ENCODE measurements at places on chromosomes 4 and X. TPM values are rescaled to one million over a fixed set of nuclear protein-coding genes. Genes with fewer than 3 reads are reported as not detected.

DNA sequence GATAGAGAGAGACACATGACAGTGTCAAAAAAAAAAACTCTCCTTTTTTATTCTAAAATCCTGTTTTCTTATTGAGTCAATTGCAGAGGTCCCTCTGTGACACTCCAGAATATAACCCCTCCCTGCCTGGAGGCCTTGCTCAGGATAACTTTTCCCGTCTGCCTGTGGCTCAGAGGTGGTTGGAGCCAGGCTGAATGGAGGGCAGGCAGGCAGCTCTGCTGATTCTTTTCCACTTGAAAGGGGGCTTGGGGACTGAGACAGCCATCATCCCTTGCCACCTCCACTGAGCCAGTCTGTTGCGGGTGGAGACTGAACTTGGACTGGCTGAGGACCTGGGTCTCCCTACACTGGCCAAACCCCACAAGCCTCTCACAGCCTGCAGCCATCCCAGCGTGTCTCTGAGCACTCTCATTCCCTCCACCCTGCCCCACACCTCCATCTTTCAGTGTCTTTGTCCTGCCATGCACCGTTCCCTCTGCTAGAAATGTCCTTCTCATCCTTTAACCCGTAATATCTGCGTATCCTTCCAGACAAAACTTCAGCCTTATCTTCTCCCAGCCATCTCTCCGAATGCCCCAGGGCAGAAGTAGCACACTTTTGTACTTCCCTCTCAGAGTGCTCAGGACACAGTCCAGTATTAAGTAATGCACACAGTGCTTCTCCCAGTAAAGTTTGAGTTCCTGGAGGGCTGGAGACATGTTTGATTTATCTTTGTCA lies 139.9 kb downstream of the CHIC2 start:
- no peaks in the 10 kb centered on the region for H3K4me1 ChIP-seq
- no peak for DNase-seq
- H3K36me3 ChIP-seq = no peaks in the 10 kb centered on the region
- no peak overlapping the region for H3K4me3 ChIP-seq

DNA sequence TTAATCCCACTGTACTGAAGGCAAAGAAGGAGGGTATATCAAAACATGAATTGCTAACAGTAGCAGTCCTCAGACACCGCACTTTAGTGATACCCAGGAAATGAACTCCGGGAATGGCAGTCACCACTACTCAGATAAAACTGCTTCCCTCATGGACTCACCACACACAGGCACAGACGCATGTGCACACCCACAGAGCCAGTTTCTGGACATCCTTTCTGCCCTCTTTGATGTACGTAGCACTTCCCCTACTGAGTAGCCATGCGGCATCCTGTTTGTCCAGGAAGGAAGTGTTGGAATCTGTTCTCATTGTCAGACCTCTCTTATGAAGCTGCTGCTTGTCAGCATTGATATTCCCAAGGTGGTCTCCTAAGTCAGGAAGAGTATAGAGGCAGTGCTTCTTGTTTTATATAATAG lies 95.7 kb downstream of the DCLK2 start:
- no peak overlapping the region for H3K4me3 ChIP-seq

GRCh38 chrX:12360383-12360782 lies 222.1 kb downstream of the FRMPD4 start:
- no peak overlapping the region for H3K27ac ChIP-seq
- no peaks in the 10 kb centered on the region for H3K27me3 ChIP-seq
- H3K4me3 ChIP-seq = no peak overlapping the region
- DNase-seq = no peak

- no peak overlapping the region for H3K27ac ChIP-seq
- H3K4me3 ChIP-seq = no peak overlapping the region
- H3K4me1 ChIP-seq = peaks cover 50% of the 10 kb centered on the region
- no peaks in the 10 kb centered on the region for H3K36me3 ChIP-seq
- no peaks in the 10 kb centered on the region for H3K27me3 ChIP-seq
Measured at GRCh38 chr4:128521156-128521555, 233.5 kb upstream of the PGRMC2 start.

GRCh38 chrX:94492541-94492940 lies 818.5 kb downstream of the FAM133A start:
- no peak overlapping the region for H3K4me3 ChIP-seq
- H3K36me3 ChIP-seq = no peaks in the 10 kb centered on the region
- H3K27me3 ChIP-seq = no peaks in the 10 kb centered on the region
- DNase-seq = no peak
- no peak overlapping the region for H3K27ac ChIP-seq
- no peaks in the 10 kb centered on the region for H3K4me1 ChIP-seq

GRCh38 chrX:43436517-43436916 lies 219.6 kb upstream of the MAOA start:
- H3K4me1 ChIP-seq = no peaks in the 10 kb centered on the region
- DNase-seq = no peak
- H3K36me3 ChIP-seq = no peaks in the 10 kb centered on the region
- H3K27me3 ChIP-seq = no peaks in the 10 kb centered on the region
- no peak overlapping the region for H3K4me3 ChIP-seq

DNA sequence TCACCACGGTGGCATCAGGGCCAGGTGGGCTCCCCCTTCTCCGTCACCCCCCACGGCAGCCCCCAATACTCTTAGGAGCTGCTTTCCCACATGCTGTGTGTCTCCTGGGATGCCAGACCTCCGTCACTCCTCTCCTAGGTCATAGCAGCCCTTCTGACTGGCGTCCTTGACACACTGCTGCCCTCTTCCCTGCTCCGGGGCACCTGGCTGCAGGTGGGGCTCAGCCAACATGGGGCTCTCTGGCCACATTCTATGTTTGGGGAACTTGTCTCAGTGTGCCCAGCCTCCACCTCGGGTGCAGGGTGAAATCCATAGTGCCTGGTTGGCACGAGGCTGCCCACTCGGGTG lies 13.8 kb downstream of the TMEM175 start:
- H3K27ac ChIP-seq = no peak overlapping the region
- no peak for DNase-seq
- no peaks in the 10 kb centered on the region for H3K36me3 ChIP-seq
- H3K27me3 ChIP-seq = no peaks in the 10 kb centered on the region
- no peak overlapping the region for H3K4me3 ChIP-seq
- H3K4me1 ChIP-seq = no peaks in the 10 kb centered on the region

DNA sequence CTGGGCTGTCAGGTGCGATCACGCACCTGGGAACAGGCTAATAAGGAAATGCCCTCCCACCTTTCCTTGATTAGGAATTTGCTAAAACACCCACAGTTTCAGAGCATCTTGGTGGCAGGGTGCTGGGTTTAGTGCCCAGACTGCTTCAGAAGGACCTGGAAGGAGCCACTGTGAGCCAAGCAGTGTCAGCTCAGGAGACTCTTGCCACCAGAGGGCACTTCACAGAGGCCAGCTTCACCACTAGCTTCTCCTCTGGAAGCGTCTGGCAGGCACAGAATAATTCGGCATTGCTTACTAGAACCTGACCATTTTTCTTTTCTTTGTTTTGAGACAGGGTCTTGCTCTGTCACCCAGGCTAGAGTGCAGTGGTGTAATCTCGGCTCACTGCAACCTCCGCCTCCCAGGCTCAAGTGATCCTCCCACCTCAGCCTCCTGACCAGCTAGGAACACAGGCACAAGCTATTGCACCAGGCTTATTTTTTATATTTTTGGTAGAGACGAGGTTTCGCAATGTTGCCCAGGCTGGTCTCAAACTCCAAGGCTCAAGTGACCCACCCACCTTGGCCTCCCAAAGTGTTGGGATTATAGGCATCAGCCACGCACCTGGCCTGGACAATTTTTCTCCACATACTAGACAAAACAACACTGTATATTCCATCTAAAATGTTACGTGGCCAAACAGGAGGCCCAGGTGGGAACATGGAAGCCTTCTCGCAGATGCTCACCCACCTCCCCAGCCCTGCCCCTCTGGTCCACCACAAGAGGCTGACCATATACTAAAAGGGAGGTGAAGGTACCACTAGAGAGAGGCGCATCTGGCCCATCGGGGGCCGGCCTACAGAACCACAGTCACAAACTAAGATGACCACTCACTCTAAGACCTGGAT lies 14.1 kb downstream of the NOP14 start:
- no peak overlapping the region for H3K27ac ChIP-seq
- H3K36me3 ChIP-seq = peaks cover 84% of the 10 kb centered on the region
- no peaks in the 10 kb centered on the region for H3K4me1 ChIP-seq
- peak; percentile 22 for DNase-seq

DNA sequence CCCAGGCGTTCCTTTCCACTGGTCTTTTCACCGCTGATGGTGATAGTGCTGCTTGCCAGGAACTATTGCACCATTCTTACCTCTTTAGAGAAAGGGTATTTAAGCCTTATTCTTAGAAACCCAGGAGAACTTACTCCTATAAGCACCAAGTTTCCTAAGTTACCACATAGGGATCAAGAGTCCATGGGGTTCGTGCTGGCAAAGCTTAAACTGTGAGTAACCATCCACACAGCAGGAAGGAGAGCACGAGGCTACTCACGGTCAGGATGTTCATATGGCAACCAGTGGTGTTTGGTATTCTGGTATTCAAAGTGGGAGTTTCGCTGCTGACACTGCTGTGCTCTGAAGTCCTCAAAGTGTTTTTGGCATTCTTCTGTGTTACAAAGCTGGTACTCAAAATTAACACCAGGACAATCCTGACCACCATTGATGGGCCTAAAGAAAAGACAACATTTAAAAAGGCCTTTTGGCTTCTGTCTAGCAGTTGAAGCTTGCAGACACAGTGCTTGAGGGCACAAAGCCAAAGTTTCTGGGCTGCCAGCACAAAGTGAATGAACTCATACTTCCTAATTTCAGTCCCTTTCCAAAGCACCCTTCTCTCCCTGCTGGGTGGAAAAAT lies 256.9 kb downstream of the ADAMTS3 start:
- no peaks in the 10 kb centered on the region for H3K36me3 ChIP-seq
- no peak overlapping the region for H3K4me3 ChIP-seq
- DNase-seq = no peak
- H3K27ac ChIP-seq = no peak overlapping the region
- H3K27me3 ChIP-seq = no peaks in the 10 kb centered on the region

GRCh38 chr4:38667085-38667893 lies 3.3 kb downstream of the KLF3 start:
- H3K4me3 ChIP-seq = peak overlapping the region; percentile 46
- peaks cover 76% of the 10 kb centered on the region for H3K4me1 ChIP-seq
- no peaks in the 10 kb centered on the region for H3K27me3 ChIP-seq
- H3K27ac ChIP-seq = peak overlapping the region; percentile 74
- peak; percentile 88 for DNase-seq

GRCh38 chrX:48829016-48829735 lies 2.9 kb downstream of the ERAS start:
- no peak for DNase-seq
- H3K27ac ChIP-seq = no peak overlapping the region
- no peak overlapping the region for H3K4me3 ChIP-seq
- H3K27me3 ChIP-seq = no peaks in the 10 kb centered on the region
- no peaks in the 10 kb centered on the region for H3K4me1 ChIP-seq

DNA sequence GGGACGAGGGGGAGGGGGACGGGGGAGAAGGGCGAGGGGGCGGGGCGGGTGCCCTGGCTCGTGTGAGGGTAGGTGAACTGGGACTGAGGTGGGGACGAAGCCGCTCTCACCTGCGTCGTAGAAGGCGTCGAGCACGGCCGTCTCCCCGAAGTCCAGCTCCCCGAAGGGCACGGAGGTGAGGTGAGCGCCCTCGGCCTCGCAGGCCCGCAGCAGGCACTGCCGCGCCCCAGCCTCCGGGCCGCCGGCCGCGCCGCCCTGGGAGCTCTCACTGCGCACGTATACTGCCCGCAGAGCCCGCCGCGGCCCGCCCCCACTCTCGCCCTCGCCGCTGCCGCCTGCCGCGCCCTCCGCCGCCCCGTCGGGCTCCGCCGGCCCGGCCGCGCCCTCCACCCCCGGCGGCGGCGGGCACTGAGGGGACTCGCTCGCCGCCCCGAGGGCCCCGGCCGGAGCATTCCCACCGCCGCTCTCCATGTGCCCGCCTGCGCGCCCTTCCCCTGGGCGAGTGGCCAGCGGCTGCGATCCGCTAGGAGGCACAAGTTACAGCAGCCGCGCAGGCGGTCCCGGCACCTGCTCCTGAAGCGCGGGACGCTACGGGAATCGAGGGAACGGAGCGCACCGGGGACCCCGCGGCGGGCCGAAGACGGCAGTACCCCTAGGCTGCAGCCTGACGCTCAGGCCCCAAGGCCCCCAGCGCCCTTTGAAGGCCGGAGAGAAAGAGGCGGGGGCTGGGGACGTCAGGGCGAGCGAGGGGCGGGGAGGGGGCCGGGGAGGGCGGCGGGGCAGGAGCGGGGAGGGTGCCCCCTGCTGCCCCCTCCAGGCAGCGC lies at the start of gene MAP3K15:
Gene MAP3K15, minus strand, starts transcription at position 718 of the 824 bp plus-strand sequence. Its CDS starts 247 bp downstream, at position 471.
- H3K4me3 ChIP-seq = peak within 1 kb of the TSS; percentile 51
- no peaks in the 10 kb centered on the region for H3K36me3 ChIP-seq
- no peaks in the 10 kb centered on the region for H3K27me3 ChIP-seq
- H3K27ac ChIP-seq = peak within 1 kb of the TSS; percentile 35
- no peak for DNase-seq

DNA sequence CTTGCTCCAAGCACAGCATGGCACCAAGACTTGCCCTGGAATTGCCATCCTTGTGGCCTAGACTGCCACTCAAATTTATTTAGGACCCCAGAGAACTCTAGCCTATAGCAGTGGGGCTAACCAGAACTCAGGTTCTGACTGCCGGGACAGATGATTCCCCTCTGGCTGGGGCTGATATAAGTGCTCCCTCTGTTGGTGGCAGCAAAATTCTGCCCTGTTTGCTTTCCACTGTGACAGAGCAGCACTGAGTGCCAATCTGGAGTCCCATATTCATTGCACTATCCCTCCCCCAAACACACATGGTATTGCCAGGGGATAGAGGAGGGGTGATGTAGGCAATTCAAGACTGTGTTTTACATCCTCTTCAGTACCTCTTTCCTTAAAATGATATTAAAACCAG lies 1081.9 kb downstream of the FAT4 start:
- H3K27me3 ChIP-seq = no peaks in the 10 kb centered on the region
- no peaks in the 10 kb centered on the region for H3K4me1 ChIP-seq
- DNase-seq = no peak
- H3K27ac ChIP-seq = no peak overlapping the region

GRCh38 chr4:109029987-109030386 lies 267.1 kb upstream of the ETNPPL start:
- H3K36me3 ChIP-seq = no peaks in the 10 kb centered on the region
- DNase-seq = no peak
- H3K27me3 ChIP-seq = peaks cover 15% of the 10 kb centered on the region

GRCh38 chrX:96027407-96027806 lies 657.2 kb upstream of the DIAPH2 start:
- no peak overlapping the region for H3K4me3 ChIP-seq
- H3K27ac ChIP-seq = no peak overlapping the region
- H3K4me1 ChIP-seq = no peaks in the 10 kb centered on the region
- DNase-seq = no peak
- no peaks in the 10 kb centered on the region for H3K36me3 ChIP-seq

- H3K4me3 ChIP-seq = no peak overlapping the region
- H3K4me1 ChIP-seq = no peaks in the 10 kb centered on the region
- H3K27me3 ChIP-seq = no peaks in the 10 kb centered on the region
- no peaks in the 10 kb centered on the region for H3K36me3 ChIP-seq
Measured at GRCh38 chr4:120750152-120750525, 172.4 kb downstream of the PRDM5 start.

- no peak overlapping the region for H3K27ac ChIP-seq
- H3K4me3 ChIP-seq = no peak overlapping the region
- no peaks in the 10 kb centered on the region for H3K36me3 ChIP-seq
- no peak for DNase-seq
- H3K27me3 ChIP-seq = no peaks in the 10 kb centered on the region
- H3K4me1 ChIP-seq = no peaks in the 10 kb centered on the region
Measured at GRCh38 chr4:127131527-127131926, 501.2 kb upstream of the INTU start.

GRCh38 chrX:104432321-104432720 lies 133.7 kb upstream of the IL1RAPL2 start:
- DNase-seq = no peak
- no peaks in the 10 kb centered on the region for H3K4me1 ChIP-seq
- H3K27me3 ChIP-seq = peaks cover 3% of the 10 kb centered on the region
- H3K27ac ChIP-seq = no peak overlapping the region

Gene UCP1
- total RNA-seq = not detected

Gene ODAPH
- total RNA-seq = not detected

Gene NEUROG2
- total RNA-seq = 0.12 TPM

Gene BMX
- not detected for total RNA-seq

Gene ACE2
- total RNA-seq = not detected

Gene BGN
- total RNA-seq = 0.37 TPM

Gene LEF1
- total RNA-seq = 0.79 TPM

Gene TREX2
- 2.9 TPM for total RNA-seq

Data from HCT116 (cell line).